Vagina (tissue), 2 donors: ENCODE measurements at places on chromosomes 16 and 17.

GRCh38 chr16:66309-67182 is 5.9 kb downstream of the RHBDF1 start:
- DNase-seq, result no peak

- no peak for DNase-seq
These were observed 78.3 kb downstream of the RPA1 start for GRCh38 chr17:1907909-1908698.

- DNase-seq, result no peak
These were observed 68.5 kb upstream of the GSE1 start for GRCh38 chr16:85544668-85545067.

DNA sequence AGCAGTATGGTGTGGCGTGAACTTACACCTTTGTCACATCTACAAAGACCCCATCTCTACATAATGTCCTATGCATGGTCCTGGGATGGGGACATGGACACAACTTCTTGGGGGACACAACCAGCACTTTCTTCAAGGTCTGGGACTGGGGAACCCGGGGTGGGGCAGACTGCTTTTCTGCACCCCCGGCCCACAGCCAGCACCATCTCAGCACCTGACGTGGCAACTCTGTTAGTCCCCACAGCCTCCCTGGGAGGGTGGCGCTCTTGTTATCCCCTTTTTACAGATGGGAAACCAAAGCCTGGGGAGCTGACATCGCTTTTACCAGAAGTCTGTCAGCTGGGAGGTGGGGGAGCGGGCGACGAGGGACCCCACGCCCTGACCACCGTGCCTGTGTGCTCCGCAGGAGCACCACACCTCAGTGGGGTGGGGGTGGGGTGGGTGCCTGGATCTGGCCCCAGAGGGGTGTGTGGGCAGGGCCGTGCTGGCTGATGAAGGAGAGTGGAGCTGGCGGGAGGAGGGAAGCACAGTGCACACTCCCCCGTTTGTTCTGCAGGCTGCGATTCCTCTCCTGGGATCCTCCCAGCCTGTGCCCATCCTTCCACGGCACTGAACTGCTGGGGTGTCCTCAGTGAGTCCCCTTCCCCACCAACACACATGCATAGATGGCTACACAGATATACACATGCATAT is 115.4 kb upstream of the GSE1 start:
- no peak for DNase-seq

DNA sequence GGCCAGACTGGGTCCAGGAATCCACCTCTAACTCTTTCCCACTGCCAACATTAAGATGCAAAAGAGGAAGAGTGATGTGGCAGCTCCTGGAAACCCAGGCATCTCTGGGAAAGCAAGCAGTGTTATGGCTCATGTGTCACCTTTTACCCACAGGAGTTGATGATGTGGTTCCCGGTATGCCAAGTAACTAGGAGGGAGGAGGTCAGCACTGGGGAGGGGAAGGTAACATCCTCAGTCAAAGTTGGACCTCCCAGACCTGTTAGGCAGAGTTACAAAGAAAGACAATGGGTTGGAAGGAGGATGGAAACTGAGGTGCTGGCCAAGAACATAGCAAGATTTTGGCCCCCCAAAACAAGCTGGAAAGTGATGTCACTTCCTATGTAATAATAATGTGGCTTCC is 11.4 kb downstream of the KRABD2 start:
- no peak for DNase-seq

DNA sequence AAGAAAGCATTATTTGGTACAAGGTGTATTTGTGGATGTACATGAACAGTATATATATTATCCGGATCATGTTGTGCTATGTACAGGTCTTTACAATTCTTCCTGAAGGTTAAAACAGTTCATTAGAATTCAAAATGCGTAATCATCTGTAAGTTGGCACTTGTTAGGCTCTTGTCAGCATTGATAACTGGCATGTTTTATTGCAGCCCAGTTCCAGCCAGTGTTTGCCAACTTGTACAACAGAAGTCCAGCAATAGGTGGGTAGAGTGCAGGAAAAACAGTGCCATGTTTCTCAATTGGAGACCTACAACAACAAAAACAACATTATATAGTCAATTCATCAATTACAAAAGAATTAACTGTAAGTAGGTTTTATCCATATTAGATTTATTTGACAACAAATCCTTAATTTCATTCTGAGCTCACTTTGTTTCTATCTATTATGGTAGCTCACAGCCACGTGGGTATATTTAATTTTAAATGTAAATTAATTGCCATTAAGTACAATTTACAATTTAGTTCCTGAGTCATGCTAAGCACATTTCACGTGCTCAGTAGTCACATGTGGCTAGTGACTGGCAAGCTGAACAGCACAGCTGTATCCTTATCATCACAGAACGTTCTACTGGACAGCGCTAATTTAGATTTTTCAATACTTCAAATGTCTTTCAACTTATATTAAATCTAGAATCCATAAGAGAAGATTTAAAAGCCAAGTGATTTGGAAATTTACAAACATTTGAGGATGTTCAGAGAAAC is 8.6 kb upstream of the ANKFY1 start:
- DNase-seq, result no peak
